ENCODE measurements at places on chromosomes 1 and 21. TPM values are rescaled to one million over a fixed set of nuclear protein-coding genes. Genes with fewer than 3 reads are reported as not detected.

The KRTAP19-3 gene
- total RNA-seq: not detected

The RNU1-2 gene
- under 0.01 TPM for total RNA-seq

The MAB21L3 gene
- total RNA-seq: 0.31 TPM

DNA sequence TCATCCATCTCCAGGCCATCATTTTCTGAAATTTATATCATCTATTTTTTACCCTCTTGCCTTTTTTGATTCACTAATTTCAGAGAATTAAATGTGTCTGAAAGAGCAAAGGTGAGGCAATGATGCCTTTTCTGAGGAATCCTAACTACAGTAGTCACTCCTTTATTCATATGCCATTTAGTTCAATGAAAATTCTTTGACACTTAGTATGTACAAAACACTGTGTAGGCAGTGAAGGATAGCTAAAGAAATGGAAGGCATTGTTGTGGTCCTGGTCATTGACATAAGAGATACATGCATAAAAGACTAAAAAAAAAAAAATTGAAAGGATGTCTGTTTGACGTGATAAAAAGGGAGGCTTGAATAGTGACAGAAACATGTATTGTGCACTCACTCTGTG is 171.9 kb upstream of the BEND5 start:
- DNase-seq: no peak

- no peak for DNase-seq
These were observed 14.7 kb upstream of the CD2 start for GRCh38 chr1:116739371-116740012.

GRCh38 chr1:218939095-218939494 is 234.6 kb upstream of the LYPLAL1 start:
- no peak for DNase-seq

DNA sequence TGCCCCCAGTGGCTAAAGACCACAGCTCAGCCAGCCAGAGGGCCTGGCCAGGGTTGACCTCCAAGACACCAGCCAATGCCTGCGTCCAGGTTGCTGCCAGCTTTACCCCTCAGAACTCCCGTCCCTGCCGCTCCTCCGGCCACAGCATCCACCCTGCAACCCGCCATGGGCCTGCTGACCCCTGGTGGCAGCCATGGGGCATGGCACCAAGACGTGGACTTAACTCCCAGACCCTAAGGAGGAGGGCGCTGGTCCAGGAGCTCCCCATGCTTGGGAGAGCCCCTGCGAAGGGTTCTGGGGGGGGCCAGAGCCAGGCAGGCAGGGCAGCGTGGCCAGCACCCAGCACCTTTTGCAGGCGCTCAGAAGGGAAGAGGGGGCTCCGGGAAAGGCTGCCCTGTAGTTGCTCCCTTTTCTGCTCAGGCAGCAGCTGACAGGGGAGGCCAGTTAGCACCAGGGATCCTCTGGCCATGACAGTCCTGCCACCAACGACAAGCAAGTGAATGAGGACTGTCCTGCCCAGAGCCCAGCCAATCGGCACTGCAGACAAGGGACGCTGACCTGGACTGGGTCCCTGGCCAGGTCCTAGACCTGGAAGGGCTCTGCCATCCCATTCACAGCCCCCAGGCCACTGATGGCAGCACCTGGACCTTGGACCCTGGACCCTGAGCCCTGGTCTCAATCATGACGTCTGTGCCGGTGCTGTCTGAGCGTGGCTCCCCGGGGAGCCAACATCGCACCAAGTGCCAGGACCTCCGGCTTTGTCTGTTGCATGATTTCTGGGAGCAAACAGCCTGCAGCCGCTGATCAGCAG is 246.2 kb downstream of the NPHP4 start:
- DNase-seq: peak; percentile 13

DNA sequence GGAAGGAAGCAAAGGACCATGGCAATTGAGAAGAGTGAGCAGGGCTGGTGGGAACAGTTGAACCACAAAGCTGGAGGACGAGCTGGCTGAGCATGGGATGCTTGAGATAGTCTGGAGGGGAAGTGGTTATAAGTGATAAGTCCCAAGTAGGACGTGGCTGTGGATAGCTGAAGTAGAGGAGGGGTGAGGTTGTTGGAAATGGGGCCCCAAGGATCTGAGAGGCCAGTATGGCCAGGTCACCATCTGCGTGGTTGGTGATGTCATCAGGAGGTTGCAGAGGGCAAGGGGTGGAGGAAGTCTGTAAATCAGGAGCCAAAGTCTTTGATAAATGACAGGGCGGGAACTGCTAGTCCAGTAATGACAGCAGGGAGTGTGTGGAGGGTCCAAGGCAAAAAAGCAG is 11.0 kb upstream of the REN start:
- DNase-seq: no peak

- no peak for DNase-seq
These were observed 23.5 kb downstream of the RNF223 start for GRCh38 chr1:1050577-1051052.

DNA sequence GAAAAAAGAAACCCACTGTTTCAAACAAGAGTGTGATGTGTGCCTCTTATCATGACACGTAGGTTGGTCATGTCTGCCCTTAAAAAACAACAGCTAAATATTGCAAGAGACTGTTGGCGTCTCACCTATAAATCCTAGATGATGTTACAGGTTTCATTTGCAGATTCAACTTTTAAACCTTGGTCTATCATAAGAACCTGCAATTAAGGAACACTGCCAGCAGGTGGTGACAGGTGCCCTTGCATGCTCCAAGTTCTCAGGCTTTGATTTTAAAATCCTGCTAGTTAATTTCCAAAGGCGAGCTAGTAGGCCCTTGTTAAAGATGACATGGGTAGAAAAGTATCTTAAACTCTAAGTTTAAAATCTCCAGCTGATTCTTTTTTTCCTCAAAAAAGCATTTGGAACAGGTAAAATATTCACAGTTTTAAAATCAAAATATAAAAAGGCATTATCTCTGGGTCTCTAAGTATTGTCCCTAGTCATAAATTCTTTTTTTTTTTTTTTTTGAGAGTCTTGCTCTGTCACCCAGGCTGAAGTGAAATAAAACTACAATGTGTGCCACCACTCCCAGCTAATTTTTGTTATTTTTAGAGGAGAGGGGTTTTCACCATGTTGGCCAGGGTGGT is 39.1 kb downstream of the CLSTN1 start:
- no peak for DNase-seq

GRCh38 chr1:224266105-224266914 is 63.7 kb downstream of the NVL start:
- no peak for DNase-seq

DNA sequence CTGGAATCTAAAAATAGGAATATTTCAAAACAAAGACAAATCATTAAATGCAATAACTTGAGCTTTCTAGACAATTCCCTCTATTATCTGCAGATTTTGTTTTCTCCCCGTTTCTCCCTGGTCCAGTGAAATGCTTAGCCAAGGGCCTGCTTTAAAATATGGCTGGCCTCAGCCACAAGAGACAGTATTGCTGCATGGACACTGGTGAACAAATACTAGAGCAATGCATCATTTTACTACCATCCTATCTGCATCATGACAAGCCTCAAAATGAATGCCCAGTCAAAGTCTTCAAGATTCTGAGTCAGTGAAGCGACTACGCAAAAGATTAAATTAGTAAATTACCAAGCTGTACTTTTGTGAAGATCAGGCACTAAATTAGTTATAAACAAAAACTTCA is 80.5 kb downstream of the ENAH start:
- DNase-seq: no peak

DNA sequence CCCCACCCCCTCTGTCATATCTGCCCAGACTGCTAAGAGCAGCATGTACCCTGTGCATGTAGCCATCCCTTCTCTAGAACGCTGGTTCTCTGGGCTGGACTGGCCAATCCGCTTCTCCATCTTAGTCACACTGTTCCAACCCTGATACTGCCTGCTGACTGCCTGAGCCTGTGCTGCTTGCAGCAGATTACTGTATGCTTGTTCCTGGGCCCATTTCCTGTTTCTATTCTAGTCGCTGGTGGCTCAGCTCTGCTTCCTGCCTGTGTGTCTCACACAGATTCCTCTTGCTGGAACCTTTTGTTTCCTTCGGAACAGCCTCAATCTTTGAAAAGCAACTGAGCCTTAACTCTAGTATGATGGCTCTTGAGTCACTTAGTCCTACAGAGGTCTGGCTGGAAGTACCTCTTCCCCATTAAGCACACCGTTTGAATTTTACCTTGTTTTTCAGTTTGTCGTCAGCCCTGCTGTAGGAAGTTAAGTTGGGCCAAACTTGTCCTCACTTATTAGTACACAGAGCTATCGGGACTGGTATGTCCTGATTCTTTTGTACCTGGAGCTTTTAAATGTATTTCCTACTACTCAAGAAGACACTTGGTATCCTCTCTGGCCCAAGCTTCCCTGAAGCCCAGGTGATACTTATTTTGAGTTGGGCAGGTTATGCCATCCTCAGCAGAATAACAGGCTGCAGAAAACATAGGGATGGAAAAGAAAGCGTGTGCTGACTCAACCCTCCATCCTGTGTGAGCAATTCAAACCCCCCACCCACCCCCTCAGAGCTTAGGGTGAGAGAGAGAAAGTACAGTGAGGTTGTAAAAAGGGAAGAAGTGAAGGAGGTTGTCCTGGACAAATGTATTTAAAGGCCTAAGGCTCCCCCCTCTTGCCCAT is 43.4 kb upstream of the PIGV start:
- peak; percentile 70 for DNase-seq

GRCh38 chr1:160256396-160257046 is 5.8 kb downstream of the DCAF8 start:
- DNase-seq: no peak

- DNase-seq: no peak
These were observed 254.0 kb downstream of the PTPRU start for GRCh38 chr1:29490204-29490934.

- no peak for DNase-seq
These were observed 89.7 kb downstream of the BCAR3 start for GRCh38 chr1:93591676-93592550.

DNA sequence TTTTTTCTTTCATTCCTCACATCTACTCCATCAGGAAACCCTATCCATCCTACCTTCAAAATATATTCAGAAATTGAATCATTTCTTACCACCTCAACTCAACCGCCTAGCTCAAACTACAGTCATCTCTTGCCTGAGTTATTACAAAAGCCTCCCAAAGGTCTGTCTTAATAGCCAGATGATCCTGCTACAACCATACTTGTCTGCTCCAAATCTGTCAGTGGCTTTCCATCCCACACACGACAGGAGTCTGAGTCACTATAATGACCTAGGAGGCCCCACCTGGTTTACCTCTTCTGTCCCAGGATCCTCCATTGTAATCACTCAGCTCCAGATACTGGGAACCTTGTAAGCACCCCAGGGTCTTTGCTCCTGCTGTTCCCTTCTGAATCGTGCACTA is 37.1 kb upstream of the IL12RB2 start:
- DNase-seq: no peak

DNA sequence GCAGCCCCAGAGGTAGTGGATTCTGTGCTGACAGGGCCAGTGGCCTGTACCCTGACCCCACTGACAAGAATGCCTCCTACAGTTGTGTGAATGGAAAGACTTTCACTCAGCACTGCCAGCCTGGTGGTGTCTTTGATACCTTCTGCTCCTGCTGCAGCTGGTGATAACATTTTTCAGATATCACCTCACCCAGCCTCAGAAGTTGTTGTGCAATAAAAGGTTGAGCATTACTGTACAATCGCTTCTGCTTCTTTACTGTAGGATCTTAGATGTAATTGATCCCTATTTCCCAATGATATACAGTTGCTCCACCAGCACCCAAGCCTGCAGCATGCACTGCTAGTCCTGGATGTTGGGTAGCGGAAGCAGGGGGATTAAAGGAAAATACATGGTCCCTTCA is 4.8 kb upstream of the CHIA start:
- no peak for DNase-seq

- DNase-seq: no peak
These were observed 149.8 kb downstream of the NCAM2 start for GRCh38 chr21:21148009-21148408.

- no peak for DNase-seq
These were observed 48.5 kb upstream of the OSBPL9 start for GRCh38 chr1:51568231-51568935.

Data from occipital lobe (tissue), 3 donors.